ENCODE measurements at places on chromosomes 7 and 10.
A peak's percentile ranks its signal among the peaks of the same experiment; 100 is the strongest.

GRCh38 chr7:74253835-74254128 is 417 bp downstream of the RFC2 start:
- peak; percentile 38 for ATAC-seq

GRCh38 chr7:26792576-26792975 is 71.8 kb downstream of the SKAP2 start:
- no peak for ATAC-seq

DNA sequence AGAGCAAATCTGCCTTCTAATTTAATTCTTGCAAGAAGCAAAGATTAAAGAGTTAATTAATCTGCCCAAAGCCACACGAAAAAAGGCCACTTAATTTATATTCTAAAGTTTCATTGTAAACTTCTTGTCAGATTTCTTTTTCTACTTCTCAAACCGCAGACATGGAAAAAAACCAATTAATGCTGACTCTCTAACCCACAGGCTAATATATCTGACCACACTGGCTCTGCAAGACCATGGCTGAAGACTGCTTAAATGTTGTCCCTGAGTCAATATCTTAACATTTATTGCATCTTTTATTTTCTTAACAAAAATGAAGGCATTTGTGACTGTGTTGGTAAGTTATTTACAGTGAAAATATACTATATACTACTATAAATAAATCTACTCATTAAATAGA is 234.0 kb upstream of the SP8 start:
- ATAC-seq = no peak

DNA sequence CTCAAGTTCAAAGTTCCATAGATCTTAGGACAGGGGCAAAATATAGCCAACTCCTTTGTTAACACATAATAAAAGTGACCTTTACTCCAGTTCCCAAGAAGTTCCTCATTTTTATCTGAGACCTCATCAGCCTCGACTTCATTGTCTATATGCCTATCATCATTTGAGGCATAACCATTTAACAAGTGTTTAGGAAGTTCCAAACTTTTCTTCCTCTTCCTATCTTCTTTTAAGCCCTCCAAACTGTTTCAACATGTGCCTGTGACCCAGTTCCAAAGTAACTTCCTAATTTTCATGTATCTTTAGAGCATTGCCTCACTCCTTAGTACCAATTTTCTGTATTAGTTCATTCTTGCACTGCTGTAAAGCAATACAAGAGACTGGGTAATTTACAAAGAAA is 569.1 kb downstream of the ANKRD7 start:
- ATAC-seq = no peak

DNA sequence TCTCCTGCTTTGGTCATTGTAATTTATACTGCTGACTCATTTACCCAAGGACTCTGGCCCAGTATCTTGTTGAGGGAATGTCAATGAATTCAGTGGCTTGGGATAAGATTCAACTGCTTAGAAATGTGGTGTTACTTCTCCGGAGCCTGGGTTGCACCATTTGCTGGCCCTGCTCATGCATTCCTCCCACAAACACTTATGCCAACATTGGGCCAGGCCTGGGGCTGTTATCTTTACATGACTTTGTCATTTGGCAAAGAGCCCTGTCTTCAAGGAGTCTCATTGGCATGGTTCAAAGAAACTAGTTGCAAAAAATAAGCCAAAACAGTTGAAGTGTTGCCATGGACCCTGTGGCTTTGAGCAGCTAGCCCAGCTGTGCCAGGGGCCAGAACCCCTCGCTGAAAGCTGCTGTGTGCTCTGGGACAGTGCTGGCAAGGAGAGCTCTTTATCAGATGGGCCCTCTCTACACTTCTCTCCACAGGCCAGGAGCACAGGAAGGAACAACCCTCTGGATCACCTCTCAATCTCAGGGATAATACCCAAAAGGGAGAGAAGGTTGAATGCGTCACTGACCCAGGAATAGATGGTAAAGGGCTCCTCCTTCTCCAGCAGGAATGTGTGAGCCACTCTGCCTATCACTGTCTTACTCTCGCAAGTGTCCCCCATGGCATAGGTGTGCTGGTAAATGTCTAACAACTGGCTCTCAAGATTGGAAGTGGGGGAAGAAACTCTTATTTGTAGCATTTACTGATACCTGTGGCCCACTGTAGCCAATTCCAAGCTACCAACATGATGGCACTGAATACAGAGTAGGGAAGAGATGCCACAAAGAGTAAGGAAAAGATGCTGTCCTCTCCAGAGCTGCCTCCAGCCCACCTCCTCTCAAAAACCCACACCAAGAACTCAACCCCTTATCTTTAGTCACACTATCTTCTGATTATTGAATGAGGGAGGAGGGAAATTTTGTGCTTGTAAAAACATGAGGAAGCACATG is 23.5 kb upstream of the PDE1C start:
- ATAC-seq = no peak

DNA sequence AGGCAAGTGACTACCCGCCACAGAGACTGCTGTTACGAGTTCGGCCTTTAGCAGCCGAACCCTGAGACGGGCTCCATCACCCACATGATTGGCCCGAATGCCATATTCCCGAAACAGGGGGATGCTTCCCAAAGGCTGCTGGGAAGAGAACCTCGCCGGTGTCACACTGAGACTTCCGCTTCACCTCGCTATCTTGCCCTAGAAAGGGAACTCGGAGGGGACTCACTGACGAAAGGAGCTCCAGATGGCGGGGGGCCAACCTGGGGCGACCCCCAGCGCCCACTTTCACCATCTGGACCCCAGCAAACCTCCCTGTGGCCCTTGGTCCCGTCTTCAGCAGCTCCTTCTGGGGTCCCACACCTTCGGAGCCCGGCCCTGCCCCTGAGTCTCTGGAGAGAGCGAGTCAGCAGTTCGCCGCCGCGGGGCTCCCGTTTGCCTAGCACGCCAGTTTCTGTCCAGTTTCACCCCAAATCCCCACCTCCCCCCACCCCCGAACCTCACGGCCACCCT is 529 bp downstream of the HPS1 start:
- ATAC-seq = peak; percentile 31

- ATAC-seq = no peak
Observed at GRCh38 chr10:84256510-84257342, 11.9 kb downstream of the RGR start.

DNA sequence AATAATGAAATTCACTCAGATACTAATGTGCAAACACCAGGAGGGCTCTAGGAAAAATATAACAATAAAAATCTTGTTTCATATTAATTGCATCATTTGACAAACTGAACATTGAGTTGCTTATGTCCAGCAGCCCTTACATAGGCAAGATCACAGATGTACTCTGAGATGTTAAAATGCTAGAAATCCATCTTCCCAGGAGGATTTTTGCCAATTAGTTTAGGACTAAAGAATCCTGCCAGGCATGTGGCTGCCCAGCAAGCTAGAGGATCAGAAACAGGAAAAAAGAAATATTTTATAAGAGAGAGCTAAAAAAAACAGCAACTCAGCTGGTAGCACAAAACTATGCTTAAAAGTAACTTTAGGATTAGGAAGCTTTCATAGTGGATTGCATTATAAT is 407.8 kb downstream of the NXPH1 start:
- no peak for ATAC-seq

DNA sequence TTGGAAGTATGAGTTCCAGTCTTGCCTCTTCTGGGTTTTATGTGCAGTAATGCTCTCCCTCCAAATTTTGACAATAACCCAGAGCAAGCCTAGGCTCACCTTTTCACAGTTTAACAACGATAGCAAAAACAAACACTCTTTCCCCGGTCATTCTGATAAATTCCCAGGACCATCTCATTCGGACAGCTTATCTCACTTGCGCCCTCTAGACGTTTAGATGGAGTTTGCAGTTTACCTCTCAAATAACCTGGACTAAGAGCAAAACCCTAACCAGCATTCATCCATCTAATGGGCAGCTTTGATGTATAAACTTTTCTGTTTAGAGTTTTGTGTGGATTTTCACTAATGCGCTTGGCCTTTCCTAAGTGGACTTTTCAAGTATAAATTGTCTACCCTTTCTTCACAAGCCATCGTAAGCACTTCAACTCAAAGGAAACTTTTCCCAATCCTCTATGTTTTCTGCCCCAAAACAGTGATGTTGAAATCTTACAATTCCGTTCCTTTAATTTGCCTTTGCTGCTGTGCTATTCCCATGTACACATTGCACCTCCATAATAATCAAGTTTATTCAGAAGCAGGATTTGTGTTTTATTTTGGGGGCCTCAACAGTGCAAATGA is 114.9 kb downstream of the HDAC9 start:
- ATAC-seq = no peak

GRCh38 chr7:99121496-99122021 is 22.3 kb downstream of the SMURF1 start:
- ATAC-seq = no peak

DNA sequence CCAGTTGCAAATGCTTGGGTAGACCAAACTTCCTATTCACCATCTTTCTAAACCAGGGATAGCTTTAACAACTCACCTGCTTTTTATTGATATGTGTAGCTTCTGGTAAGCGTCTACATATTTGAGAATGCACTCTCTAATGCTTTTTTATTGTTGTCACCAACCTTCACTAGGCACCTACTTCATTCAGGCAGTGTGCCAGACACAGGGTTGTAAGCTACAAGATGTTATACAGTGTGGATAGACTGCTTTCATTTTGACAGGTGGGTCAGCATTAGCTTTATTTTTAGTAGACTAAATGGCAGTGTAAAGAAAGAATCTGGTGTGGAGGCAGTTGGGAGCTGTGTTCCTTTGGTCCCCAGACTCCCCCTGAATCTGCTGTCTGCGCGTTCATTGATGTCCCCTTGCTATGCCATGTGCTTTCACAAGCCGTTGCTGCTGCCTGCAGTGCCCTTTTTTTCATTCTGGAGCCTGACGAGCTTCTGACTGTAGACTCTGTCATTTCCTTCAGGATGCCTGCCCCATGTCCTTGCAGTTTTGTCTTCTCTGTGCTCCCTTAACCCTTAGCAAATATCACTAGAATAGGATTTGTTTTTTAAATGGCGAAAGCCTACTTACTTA is 32.1 kb downstream of the NRF1 start:
- no peak for ATAC-seq

DNA sequence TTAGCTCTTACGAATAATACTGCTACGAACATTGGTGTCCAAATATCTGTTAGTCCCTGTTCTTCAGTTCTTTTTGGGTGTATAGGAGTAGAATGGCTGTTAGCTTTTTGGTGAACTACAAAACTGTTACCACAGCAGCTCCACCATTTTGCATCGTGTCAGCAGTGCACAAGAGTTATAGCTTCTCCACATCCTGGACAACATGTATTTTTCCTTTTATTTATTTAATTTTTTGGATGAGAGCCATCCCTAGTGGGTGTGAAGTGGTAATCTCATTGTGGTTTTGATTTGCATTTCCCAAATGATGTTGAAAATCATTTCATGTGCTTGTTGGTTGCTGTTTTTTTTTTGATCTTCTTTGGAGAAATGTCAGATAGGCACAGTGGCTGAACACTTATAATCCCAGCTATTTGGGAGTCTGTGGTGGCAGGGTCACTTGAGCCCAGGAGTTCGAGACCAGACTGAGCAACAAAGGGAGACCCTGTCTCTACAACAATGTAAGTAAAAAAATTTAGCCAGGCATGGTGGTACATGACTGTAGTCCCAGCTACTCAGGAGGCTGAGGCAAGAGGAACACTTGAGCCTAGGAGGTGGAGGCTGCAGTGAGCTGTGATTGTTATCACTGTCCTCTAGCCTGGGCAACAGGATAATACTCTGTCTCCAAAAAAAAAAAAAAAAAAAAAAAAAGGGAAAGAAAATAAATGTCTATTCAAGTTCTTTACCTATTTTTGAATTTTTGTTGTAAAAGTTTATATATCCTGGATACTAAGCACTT is 31.7 kb downstream of the TRIM24 start:
- ATAC-seq = no peak

DNA sequence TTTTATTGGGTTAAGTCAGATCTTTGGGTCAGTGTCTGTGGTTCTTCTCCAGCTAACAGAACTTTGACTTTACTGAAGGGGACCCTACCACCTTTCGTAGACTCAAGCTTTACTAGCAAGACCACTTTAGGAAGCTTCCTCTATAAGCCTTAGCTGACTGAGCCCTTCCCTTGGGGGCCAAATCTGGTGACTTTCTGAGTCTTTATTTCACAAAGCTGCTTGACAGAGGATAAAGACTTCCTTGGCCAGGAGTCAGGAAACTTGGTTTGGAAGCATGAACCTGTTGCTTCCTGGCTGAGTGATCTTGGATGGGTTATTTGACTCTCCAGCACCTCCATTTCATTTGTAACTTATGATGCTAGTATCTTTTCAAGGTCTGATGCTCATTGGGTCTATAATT is 466.7 kb downstream of the TYW1 start:
- ATAC-seq = no peak

DNA sequence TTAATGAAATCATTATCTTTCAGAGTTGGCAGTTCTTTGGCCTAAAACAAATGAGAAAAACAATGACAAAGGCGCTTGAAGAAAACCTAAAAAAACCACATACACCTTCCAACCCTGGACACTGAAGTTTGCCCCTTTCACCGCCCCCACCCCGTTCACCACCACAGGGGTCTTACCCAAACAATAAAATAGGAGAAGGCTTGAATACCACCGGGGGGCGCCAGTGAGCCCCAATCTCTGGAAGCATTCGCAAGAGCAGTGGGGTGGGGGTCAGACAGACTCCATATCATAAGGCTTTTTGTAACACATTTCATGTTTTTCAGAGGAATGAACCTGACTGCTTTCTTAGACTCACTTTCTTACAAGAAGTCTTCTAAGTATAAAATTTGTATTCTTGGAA is 163.6 kb downstream of the PIP4K2A start:
- no peak for ATAC-seq

DNA sequence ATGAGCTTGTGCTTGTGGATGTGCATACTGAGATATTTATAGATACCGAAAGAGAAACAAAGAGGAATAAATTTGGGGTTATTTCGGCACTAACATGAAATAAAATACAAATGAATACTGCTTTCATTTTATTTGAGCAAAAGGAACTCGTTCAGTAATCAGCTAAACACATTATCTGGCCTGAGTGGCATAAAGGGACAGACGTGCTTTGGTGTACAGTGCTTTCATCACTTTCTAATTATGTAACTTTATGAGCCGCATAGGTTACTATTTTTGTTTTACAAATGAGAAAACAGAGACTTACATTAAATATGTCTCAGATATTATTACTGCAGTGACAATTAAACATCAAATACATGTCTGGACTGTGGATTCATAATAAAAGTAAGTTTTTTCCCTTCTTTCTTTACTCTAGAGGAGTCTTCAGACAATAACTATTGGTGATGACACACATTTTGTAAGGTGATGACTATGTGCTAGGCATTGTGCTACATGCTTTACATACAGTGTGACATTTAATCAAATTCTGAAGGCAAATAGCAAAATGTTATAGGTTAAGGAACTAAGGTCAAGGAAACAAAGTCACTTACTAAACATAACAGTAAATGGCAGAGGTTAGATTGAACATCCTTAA is 503.3 kb downstream of the SORCS1 start:
- ATAC-seq = no peak

- peak; percentile 64 for ATAC-seq
Observed at GRCh38 chr7:48299580-48300169, 128.4 kb downstream of the ABCA13 start.

All from stimulated activated memory B cell treated with anti-CD40 and anti-IgM and Interleukin-4, amounts not matched to agents 10 μg/mL and 1 μg/mL and 100 μg/mL, for 72 hours (primary cell).